ENCODE measurements at places on chromosomes 2 and 18.
A peak's percentile ranks its signal among the peaks of the same experiment; 100 is the strongest.

DNA sequence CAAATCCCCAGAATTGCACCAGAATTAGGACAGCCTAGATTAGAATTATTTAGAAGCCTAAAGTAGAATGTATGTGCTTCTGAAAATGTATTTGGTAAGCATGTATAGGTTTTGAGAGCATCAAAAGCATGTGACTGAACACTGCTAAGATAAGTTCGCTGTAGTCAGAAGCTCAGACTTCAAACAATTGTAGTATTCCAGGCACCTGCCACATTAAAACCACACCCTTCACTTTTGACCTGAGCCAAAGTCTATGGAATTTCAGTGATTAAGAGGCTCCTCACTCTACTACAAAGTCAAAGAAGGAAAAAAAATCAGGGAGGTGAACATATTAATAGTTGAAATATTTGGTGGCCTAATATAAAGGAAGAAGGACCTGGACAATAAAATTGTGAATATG, 8.2 kb downstream of the KCNJ3 start:
- DNase-seq: no peak

DNA sequence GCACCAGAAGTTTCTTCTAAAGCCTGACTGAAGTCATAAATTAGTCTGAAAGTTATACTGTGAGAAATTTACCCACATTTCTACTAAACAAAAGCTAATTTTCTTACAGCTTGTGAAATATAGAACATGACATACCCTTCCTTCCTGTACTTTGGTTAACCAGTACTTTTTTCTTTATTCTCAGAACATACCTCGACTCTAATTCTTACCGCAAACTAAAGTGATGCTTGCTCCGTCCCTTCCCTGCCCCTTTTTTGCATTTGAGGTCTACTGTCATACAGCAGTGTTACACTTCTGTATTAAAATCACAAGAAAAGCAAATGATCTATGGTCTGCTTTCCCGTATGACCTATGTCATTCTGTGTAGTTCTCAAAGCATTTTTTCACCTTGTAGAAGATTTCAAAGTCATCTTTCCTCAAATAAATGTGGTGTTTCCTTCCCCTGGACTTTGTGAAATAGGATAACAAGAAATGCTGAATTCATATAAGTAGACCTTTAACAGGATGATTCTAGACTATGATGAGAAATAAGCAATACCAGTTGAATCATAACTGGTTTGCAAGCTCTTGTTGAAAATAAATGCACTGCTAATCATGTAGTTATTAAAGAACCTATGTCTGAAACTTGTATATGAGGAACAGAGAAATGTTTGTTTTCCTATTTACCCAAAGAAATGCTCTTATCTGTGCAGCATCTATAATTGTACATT, 30.4 kb downstream of the CYTIP start:
- no peak for DNase-seq

GRCh38 chr2:106107509-106108131, 86.5 kb downstream of the UXS1 start:
- DNase-seq: no peak

GRCh38 chr2:47162780-47163179, 7.7 kb upstream of the STPG4 start:
- no peak for DNase-seq

GRCh38 chr2:122451040-122451439, 695.6 kb downstream of the TSN start:
- peak; percentile 55 for DNase-seq

DNA sequence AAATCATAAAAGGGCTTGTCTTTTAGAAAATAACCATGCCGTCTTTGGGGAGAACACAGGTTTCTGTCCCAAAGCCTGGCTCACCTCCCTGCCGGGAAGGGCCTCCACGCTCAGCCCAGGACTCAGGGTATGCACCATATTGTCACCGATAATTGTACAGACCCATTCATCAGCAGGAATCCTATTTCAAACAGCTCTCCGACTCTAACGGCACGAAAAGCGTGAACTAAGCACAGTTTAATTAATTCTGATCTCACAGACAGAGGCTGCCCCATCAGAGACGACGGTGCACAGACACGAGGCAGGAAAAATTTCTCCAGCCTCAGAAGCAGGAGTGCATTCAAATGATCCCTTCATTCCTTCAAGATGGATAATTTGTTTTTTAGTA, 276.2 kb downstream of the MYCN start:
- DNase-seq: no peak

GRCh38 chr18:45376193-45376592, 239.1 kb upstream of the SLC14A2 start:
- DNase-seq: no peak

GRCh38 chr2:80026040-80026729, 278.4 kb downstream of the LRRTM1 start:
- DNase-seq: no peak

GRCh38 chr2:192579965-192580700, 385.4 kb upstream of the TMEFF2 start:
- DNase-seq: no peak

GRCh38 chr2:224833986-224834385, 117.8 kb upstream of the CCDC195 start:
- no peak for DNase-seq

- no peak for DNase-seq
These were observed 65.4 kb downstream of the TRIP12 start for GRCh38 chr2:229856413-229856812.

DNA sequence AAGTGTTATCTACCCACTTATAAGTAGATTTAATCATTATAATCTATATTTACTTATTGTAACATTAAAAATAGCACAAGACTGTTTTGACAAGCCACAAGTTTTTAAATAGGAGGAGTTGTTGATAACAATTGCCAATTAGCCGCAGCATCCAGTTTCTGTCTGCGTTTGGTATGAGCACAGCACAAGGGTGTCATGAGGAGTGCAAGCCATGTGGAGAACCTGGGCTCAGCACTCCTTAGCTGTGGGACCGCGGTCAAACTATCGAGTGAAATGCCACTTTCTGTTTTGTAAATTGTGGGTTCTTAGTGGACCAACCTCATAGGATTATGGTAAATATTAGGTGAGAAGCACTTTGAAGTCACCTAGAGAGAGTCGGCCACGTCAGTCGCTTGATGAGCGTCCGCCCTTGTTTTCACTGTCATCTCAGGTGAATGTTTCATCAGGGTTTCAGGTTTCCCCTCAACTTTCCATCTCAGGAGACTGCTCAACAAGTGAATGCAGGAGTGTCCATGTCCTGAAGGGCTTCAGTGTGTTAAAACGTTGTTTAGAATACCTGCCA, 294.5 kb downstream of the ZNF407 start:
- no peak for DNase-seq

- no peak for DNase-seq
These were observed 501.8 kb upstream of the RAB12 start for GRCh38 chr18:8107426-8107825.

- DNase-seq: no peak
These were observed 107.4 kb upstream of the SEC11C start for GRCh38 chr18:59032308-59032707.

DNA sequence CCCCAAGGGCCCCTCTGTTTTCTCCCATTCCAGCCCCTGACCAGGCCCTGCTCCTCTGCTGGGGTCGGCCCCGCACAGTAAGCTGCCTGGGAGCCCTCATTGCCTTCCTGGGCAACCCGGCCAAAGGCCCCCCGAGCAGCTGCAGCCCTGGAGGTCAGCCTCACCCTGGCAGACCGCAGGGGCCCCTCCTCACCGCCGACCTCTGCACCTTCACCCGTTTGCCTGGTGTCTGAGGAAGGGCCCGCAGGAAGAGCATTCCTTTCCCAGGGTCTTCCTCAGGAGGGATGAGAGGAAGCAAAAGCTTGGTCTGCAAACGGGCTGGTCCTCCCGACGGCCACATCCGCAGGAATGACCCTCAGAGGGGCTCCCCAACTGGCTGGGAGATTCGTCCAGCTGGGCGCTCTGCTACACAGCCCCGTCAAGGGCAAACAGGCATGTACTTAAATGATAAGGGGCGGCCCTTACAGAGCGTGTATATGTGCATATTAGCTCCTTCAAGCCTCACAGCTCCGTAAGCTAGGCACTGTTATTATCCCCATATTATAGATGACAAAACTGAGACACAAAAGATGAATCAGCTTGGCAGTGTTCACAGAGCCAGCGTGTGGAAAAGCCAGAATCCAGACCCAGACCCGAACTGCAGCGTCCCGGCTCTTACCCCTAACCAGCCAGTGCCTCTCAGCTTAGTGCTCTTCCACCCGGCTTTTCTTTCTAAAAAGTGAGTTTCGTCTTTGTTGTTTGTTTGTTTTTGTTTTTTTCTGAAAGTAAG, 52.8 kb downstream of the SLC4A1AP start:
- DNase-seq: peak; percentile 33

GRCh38 chr2:62586981-62587380, 81.0 kb upstream of the TMEM17 start:
- no peak for DNase-seq

DNA sequence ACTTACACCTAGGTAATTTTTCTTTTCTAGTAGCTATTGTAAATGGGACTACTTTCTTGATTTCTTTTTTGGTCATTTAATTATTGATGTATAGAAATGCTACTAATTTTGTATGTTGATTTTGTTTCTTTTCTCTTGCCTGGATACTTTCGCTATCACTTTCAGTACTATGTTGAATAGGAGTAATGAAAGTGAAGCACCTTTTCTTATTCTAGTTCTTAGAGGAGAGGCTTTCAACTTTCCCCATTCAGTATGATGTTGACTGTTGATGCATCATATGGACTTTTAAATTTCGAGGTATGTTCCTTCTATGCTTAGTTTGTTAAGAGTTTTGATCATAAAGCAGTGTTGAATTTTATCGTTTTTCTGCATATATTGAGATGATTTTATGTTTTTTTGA, 142.5 kb downstream of the CDH19 start:
- no peak for DNase-seq

- DNase-seq: no peak
These were observed 115.7 kb upstream of the COPS8 start for GRCh38 chr2:236969767-236970655.

DNA sequence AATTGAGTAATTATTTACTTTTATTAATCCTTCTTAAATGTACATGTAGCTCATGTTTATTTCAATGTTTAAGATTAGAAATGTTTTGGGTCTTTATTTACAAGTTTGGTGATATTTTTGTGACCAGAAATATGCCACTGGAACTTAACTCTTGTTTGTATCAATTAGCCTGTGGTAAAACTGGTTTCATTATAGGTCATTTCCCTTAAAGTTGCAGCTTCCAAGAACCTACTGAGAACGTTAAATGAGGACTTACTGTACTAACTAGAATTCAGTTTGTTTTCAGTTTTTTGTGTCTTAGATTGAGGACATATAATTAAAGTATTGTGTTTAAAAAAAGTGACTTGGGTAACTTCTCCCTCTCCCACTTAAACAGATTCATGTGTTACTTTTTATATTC, 4.3 kb downstream of the TYW5 start:
- no peak for DNase-seq

GRCh38 chr2:239905306-239905705, 119.8 kb downstream of the NDUFA10 start:
- no peak for DNase-seq

DNA sequence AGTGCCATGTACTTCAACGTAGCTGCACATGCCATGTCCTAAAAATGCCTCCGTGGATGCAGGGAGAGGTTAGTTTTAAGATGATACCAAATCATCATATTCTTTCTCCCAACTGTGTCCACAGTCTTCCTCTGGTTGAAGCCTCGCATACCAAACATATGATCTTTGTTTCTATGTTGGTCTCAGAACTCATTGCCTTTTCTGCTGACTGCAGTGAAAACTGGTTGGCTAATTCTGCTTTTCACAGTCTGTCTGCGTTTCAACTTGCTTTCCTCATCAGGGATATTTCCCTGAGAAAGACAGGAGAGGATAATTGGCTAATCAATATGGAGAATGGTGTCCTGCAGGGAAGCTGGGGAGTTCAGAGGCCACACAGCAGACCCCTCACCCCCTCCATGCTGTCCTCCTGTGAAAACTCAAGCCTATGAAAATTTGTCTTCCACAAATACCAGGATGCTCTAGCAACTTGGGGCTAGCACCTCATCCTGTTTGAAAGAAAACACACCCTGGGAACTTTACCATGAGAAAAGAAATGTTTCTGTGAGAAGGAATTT, 192.2 kb upstream of the PXDN start:
- peak; percentile 5 for DNase-seq

- no peak for DNase-seq
These were observed 37.5 kb downstream of the TCF4 start for GRCh38 chr18:55550471-55550870.

DNA sequence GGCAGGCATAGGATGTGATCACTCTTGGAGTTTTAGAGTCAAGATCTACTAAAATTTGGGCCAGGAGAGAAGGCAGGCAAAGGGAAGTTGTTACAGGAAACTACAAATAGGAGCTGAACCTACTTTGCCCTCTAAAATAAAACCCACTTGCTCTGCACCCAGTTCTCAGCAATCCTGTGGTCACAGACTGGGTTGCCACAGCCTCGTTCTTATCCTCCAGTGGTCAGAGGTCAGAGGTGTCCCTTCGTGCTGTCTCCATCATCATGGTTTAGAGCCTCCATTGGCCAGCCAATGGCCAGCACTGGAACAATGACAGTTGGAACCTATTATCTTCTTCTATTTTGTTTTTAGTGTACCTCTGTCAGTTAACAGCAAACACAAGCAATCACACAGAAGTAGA, 90.7 kb upstream of the TNP1 start:
- DNase-seq: no peak

DNA sequence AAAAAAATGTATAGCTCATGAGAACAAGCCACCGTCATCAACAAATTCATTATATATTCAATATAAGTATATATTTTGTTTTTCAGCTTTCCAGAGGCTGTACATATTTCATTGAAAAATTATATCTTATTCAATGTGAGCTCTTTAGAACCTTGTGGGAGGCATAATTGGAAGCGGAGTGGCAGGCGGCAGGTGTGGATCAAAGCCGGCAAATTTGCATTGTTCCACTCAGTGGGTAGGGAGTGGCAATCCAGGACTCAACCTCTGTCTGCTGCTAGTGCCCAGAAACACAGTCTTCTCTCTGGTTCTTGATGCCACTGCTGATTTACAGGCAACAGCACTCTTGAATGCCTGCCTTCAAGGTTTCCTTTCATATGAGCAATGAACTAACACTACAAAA, 46.9 kb downstream of the GCA start:
- no peak for DNase-seq

- no peak for DNase-seq
These were observed 11.1 kb downstream of the ITPRID2 start for GRCh38 chr2:181902625-181903024.

- DNase-seq: no peak
These were observed 58.1 kb upstream of the TTC39C start for GRCh38 chr18:23956483-23956882.

DNA sequence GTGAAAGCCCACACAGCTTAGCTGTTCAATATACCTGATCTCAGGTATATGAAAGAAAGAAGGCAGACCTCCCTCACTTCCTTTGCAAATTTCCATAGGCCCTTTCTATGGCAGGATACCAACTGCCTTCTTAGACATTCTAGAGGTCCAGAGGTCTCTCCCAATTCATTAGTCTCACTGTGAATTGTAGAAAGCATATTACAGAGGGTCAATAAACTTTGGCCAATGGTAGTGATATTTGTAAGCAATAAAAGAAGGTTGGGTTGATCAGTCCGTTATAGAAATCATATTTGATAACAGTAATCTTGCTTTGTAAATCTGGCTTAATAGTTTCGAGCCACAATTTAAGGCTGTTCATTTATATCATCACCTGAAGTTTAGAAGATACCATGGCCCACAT, 50.7 kb upstream of the ATP8B1 start:
- no peak for DNase-seq

GRCh38 chr2:43194121-43194869, 32.1 kb downstream of the ZFP36L2 start:
- peak; percentile 48 for DNase-seq

All from mesendoderm (in vitro differentiated cells).